ENCODE measurements at places on chromosomes 11 and 22.

GRCh38 chr11:96267496-96268032, 75.4 kb downstream of the MAML2 start:
- DNase-seq, result no peak

- DNase-seq, result no peak
These were observed 1.3 kb upstream of the BBS1 start for GRCh38 chr11:66509131-66509561.

DNA sequence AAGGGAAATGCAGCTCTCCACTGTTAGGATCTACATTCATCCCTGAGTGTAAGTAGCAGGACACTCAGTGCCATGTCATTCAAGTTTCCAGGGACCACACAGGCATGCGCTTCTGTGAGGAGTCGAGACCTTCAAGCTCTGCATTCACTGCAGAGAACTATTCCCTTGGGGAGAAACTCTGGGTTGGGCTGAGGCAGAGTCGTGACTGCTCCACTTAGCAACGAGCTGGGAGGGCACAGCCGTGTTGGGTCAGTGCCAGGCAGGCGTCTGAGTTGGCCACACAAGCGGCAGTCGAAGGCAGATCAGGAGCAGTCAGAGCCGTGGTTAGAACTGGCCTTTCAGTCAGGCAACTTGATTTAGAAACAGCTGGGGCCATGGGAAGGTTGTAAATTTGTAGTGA, 14.7 kb downstream of the MPEG1 start:
- no peak for DNase-seq

DNA sequence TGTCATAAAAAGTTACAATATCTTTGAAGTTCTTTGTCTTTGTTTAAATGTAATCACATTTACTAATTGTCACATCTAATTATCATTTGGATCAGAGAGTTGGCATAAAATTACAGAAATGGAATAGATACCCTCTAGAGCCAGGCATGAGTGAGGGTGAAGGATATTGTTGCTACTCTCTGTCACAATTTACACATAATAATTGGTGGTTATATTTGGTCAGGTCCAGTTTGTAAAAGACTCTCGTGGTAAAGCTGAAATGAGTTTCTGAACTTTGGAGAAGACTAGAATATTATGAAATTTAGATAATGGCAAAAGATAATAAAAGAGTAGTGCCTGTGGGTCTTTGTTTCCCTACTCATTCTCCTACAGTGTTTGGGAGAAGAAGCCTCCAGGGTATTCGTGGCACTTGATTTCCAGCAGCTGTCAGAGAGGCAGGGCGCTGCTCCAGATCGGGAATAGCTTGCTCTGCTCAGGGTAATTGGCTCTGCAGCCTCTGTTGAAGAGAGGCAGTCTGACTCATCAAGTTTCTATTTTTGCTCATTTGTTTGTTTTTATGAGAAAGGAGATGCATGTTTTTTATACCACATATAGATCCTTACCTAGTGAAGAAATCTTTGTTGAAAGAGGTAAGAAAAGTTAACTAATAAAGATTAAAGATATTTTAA, 349.9 kb downstream of the CNTN5 start:
- DNase-seq, result no peak

- peak; percentile 90 for DNase-seq
These were observed 4.5 kb upstream of the BCL9L start for GRCh38 chr11:118930094-118930712.

GRCh38 chr11:94007426-94007825, 13.7 kb upstream of the HEPHL1 start:
- no peak for DNase-seq

GRCh38 chr11:13896175-13896980, 66.1 kb upstream of the SPON1 start:
- DNase-seq, result no peak

DNA sequence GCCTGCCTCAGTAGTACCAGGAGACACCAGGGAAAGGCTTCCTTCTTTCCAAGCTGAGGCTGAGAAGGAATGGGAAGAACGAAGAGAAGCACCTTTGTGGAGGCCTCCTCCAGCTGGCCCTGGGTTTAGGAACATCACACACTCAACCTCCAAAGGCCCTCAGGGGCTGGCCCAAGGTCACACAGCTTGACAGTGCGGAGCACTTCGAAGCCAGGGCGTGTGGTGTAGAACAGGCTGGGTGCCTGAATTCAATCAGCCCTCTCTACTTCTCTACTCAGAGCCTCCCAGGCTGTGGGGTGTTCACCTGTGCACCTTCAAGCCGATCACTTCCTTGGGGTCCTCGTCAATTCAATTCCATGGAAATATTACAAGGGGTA, 727 bp upstream of the CSDC2 start:
- no peak for DNase-seq

- DNase-seq, result peak; percentile 47
These were observed 22.6 kb upstream of the NCR3LG1 start for GRCh38 chr11:17328871-17329494.

GRCh38 chr11:122706291-122707088, 51.0 kb downstream of the UBASH3B start:
- DNase-seq, result no peak

- no peak for DNase-seq
These were observed 39.3 kb downstream of the CD44 start for GRCh38 chr11:35178067-35178805.

GRCh38 chr22:50262973-50263617, 1.6 kb upstream of the MAPK12 start:
- no peak for DNase-seq

GRCh38 chr22:25490896-25491295, 73.6 kb upstream of the GRK3 start:
- DNase-seq, result no peak

DNA sequence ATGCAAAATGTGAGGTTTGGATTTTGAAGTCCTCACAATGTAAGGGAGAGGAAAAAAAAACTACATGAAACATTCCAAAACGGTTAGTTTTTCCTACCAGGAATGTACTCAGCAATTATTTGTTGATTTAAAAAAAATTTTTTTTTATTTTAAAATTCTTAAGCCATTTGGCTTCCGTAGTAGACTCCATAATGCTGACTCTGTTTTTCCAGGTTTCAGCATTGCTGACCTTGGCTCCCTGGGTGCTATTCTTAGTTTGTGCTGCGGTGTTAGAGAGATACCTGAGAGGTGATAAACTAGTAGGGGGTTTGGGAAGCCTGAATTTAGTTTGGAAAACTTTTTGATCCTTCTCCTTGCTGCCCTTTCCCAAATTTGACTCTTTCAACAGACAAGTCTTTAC, 10.6 kb downstream of the STT3A start:
- DNase-seq, result no peak

DNA sequence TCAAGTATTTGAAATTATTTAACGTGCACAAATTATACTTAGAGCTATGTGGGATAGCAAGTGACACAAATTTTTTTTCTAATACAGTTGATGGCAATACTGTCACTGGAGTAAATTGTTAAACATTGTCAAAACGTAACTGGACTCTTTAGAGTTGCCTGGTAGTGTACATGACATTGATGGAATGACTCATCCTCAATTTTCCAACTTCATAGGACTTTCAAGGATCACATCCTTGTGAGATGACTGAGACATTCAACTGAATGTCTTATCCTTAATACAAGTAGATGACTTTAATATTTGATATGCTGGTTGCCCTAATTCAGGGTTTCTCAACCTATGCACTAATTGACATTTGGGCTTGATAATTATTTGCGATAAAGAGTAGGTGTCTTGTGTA, 310.0 kb downstream of the SWAP70 start:
- DNase-seq, result no peak

DNA sequence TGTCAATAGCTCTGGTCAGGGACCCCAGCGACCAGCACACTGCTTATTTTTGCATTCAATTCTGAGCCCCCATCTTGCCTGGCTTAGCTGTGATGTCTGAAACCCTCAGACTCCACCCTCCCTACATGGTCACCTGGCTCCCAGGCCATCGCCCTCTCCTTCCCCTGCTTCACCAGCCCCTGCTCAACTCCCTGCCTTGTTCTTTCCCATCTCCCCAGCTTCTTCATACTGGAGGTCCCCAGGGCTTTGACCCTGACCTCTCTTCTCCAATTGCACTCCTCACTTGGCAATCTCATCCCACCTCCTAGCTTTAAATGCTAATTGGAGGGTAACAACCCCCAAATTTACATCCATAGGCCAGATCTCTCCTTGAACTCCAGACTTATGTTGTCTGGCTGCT, 84.3 kb upstream of the GNAZ start:
- no peak for DNase-seq

DNA sequence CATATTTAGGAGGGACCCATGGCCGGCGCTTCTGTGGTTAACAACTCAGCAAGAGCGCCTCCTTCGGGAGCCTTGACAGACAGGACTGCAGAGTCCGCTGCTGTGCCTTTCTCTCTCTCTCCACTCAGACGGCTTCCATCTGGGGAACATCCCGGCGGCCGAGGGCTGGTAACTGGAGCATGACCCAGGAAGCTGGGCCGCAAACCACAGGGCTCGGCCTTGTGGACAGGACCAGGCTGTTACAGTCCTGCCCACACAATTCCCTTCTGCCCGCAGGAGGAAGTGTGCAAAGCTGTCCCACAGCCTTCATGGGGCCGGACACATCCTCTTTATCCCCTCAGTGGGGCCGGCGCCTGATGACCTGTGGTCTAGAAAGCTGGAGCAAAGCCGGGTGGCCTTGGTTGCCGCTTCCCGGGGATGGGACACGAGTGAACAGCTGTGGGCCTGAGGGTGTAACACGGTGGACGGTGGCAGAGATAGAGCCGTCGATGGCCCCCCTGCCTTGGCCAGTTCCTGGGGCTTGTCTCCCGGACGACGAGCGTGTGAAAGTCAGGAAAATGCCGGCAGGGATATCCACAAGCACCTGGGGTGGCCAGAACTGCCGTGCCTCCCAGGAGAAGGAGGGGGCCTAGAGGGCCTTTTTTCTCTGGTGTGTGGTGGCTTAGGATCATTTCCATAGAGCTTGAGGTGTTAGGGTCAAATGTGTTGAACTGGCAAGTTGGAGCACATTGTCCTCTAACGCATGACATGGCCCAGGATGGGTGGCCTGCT, 50.1 kb downstream of the FBLN1 start:
- DNase-seq, result no peak

- no peak for DNase-seq
These were observed 77.8 kb upstream of the TRPC6 start for GRCh38 chr11:101661559-101661958.

DNA sequence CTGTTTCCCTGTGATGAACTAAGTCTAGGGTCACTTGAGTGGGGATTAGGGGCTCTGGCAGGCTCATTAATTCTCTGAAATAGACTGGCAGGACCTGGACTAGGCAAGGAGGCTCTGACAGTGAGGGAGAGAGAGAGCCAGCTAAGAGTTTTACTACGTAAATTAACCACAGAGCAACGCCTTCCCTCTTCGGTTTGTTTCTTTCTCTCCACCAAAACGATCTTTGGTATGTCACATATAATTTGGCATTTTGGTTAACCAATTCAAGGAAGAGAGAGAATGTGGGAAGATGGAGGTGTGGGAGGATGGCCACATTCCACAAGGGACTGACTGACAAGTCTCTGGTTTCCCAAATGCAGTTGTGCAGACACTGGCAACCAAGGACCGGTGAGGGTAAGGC, 27.9 kb downstream of the ATG16L2 start:
- DNase-seq, result no peak

DNA sequence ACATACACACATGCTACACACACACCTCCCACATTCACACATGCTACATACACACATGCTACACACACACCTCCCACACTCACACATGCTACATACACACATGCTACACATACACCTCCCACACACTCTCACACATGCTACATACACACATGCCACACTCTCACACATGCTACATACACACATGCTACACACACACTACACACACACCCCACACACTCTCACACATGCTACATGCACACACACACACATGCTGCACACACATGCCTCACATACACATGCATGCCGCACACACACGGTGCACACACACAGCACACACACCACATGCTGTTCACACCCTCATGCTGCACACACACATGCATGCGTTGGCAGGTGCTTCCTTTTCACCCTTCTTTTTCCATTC, 495.4 kb downstream of the NTM start:
- no peak for DNase-seq

DNA sequence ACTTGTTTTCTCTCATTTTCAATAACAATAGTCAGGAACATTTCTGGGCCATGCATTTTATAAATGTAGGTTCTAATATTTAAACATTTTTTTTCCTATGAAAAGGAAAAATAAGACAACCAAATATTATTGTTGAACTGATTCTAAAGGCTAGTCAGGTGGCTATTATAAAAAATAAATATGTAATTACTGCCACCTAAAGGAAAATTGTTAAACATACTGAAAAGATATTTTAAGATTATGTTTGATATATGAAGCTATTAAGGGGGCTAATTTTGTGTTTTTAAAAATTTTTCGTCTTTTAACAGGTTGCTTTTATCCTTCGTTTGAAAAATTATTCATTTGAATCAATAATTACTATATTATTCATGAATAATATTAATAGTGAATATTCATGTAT, 62.2 kb upstream of the FDX1 start:
- peak; percentile 52 for DNase-seq

DNA sequence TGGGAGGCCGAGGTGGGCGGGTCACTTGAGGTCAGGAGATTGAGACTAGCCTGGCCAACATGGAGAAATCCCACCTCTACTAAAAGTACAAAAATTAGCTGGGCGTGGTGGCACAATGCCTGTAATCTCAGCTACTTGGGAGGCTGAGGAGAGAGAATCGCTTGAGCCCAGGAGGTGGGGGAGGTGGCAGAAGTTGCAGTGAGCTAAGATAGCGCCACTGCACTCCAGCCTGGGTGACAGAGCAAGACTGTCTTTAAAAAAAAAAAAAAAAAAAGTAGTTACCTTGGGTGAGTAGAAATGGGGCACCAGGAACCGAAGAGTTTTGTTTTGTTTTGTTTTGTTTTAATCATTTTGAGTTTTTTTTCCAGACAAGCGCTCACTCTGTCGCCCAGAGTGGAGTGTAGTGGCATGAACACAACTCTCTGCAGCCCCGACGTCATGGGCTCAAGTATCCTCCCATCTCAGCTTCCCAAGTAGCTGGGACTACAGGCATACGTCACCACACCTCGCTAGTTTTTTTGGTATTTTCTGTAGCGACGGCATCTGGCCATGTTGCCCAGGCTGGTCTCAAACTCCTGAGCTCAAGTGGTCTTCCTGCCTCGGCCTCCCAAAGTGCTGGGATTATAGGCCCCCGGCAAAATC, 15.8 kb downstream of the THAP12 start:
- DNase-seq, result no peak

- no peak for DNase-seq
These were observed 114.9 kb upstream of the ALX4 start for GRCh38 chr11:44424841-44425240.

DNA sequence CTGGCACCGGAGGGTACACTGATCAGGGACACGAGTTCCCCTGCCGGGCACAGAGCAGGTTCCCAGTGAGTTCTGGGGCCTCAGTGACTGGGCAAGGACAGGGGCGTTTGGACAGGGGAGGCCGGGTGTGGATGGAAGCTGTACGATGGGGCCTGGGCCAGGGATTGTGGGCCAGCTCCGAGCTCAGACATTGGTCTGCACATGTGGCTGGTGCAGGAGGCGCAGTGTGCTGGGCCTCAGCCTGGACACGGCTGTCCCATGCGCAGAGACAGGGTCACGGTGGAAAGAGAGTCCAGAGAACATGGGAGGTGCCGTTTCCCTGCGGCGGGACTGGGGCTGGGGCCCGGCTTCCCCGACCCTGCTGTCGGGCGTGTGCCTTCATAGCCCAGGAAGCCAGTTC, 60.7 kb downstream of the CDKN1C start:
- DNase-seq, result no peak
